ENCODE measurements at places on chromosomes 1 and 21.

GRCh38 chr1:66210635-66211244 is 323.2 kb upstream of the SGIP1 start:
- no peak for DNase-seq

DNA sequence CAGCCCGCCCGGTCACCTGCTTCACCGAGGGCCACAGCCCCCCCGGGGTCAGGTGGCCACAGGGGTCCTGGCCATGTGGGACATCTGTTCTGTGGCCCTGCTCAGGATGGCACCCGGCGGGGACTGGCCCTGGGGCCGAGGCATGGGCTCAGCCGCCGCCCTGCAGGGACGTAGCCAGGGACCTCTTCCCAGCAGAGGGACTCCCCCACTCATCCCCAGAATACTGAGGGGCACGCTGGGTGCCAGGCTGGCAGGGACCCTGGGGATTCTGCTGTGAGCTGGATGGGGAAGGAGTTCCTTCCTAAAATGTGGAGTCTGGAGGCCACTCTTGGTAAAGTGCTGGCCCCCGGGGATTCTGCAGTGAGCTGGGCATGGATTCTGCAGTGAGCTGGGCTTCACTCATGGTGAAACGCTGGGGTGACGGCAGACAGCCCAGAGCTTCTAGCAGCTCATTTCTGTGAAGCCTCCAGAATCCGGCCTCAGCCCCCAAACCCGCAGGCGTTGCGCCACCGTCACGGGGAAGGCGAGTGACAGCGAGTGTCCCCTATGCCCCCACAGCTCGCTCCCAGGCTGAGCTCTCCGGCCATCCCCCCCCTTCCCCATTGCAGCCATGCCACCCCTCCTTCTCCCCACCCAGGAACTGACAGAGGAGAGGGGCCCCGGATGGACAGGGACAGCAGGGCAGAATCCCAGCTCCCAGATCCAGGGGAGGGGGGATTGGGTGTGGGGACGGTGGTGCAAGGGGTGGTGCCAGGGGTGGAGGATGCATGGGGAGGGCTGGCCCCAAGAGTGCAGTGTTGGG is 1.4 kb downstream of the ITGB2 start:
- no peak for DNase-seq

GRCh38 chr1:33228935-33229487 is 27.3 kb upstream of the ZNF362 start:
- no peak for DNase-seq

GRCh38 chr1:48084826-48085225 is 87.6 kb upstream of the TRABD2B start:
- DNase-seq: no peak

DNA sequence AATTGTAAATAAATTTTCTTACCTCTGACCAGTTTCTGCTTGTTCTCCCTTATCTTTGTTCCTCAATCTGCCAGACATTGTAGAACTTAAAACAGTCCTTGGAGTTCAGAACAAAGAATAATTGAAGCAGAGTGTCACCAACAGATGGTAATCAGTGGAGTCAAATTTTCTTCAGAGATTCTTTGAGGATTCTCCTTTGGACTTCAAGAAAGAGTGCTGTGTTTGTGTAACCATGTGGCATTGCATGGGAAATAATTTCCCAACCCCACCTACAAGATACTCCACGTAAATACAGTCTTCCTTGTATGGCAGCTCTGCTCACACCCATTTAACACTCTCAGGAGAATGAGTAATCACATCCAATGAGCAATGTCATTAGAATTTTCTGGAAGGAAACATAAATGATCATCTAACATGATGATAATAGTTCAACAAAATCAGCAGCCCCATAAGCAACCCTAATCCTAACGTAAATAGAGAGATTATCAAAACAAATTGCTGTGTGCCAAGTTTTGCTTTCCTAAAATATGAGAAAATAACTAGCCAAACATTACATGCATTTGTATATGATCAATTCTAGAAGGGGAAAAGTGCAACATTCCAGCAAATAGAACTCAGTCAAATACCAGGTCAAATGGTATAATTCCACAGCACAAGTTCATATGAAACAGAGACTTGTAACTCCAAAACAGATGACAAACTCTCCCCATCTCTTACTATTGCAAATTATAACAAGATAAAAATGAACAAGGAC is 6.9 kb upstream of the DENND1B start:
- DNase-seq: no peak

DNA sequence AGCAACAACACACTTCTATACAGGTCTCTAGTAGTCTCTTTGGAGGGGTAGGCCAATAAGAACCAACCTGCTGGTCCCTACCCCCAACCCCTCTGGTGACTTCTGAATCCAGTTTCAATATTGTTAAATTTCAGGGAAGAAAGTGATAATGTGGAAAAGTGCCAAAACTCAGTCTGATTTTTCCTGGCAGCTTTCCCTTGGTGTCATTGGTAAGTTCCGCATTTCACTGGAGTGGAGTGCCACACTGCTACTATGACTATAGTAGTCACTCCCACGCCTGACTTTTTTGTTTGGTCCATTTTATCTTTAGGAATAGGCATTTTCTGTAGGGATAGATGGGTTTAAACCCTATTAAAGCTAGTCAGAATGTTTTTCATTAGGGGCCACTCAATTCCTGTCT is 5.7 kb upstream of the ARID1A start:
- no peak for DNase-seq

- no peak for DNase-seq
Measured at GRCh38 chr1:206100226-206100815, 16.9 kb downstream of the AVPR1B start.

DNA sequence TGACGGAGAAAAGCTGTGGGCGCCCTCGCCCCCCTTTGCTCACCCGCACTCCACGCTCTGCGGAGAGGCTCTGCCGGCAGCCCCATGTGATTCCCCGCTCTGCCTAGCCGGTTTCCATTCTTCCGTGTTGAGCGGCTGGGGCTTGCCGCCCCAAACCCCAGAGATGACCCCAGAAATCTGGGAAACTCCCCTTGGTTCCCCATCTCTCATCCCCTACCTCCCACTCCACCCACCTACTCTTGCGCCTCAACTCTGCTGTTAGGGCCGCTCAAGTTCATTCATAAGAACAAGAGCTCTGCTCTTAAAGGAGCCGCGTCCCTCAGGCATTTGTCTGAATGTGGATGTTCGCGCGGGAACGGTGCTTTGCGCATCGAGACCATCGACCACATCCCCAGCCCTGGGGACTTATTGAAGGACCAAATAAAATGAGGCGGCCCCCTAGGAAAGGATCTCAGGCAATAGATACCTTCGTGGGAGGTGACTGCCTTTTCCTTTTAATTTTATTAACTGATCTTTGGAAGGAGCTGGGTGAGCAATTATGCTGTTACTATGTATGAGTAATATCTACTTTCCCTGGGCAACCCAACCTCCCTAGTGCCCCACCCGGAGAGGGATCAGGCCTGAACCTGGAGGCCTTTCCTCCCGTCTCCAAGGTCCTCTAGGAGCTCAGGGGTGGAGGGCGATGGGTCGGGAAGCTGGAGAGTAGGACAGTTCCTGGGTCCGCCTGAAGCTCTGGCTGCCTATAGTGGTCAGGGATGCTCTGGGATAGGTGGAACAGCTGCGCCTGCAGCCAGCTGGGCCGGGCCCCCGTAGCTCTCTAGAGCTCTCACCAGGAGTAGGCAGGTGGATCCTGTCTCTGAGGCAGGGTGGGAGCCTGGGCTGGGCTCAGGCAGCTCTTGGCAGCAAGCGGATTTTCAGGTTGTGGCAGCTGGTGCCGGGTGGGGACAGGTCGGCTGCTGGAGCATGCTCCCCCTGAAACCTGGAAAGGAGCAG is 898 bp downstream of the MFSD2A start:
- DNase-seq: no peak

- no peak for DNase-seq
Measured at GRCh38 chr1:21383785-21384401, 56.0 kb upstream of the NBPF3 start.

- no peak for DNase-seq
Measured at GRCh38 chr1:208179961-208180409, 64.2 kb downstream of the PLXNA2 start.

DNA sequence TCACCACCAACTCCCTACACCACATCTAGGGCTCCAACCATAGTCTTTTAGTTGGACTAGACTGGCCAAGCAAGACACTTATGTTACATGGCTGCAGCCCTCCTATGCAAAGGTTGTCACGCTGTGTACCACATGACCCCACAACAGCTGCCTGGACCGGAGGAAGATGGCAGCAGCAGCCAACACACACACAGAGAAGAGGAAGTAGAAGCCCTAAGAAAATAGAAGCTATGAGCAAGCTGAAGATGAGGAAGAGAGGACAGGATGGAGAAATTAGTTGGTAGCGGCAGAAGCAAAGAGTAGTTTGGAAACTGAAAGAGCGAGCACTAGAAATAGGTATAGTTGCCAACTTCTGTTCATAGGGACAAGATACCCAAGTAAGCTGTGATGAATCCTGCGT is 60.8 kb upstream of the RALGPS2 start:
- DNase-seq: no peak

GRCh38 chr1:25780318-25781129 is 19.5 kb upstream of the SELENON start:
- no peak for DNase-seq

DNA sequence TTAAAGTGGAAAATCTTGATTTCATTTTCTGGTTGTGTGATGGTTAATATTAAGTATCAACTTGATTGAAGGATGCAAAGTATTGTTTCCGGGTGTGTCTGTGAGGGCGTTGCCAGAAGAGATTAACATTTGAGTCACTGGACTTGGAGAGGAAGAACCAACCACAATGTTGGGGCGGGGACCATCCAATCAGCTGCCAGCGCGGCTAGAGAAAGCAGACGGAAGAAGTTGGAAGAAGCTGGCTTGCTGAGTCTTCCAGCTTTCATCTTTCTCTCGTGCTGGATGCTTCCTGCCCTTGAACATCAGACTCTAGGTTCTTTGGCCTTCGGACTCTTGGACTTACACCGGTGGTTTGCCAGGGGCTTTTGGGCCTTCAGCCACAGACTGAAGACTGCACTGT is 832.6 kb upstream of the TMPRSS15 start:
- DNase-seq: no peak

DNA sequence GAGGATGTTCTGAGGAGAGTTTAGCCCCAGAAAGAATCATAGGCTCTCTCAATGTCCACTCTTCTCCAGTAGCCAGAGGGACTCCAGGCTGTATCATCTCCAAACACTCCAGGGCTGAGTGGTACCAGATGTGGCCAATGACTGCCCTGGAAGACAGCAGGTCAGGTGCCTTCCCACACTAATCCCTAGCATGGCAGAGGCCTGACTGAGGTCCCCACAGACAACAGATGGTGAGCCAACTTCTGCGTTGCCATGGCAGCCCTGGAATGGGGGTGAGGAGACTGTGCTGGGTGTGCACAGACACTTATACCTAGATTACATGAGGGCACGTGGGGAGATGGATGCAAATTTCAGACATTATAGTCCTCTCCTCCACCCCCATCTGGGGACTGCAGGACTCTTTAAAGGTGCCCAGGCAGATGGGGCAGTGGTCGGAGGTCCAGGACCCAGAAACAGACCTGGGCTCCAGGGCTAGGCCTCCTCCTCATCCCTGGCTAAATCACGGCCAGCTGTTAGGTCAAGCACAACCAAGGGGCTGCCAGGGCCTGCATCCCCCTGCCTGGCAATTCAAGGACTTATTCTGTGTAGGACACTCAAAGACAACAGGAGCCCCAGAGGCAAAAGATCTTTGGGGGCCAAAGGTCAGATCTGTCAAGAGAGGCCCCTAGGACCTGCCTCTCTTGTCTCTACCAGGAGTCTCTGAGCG is 42.9 kb downstream of the CAMK2N1 start:
- no peak for DNase-seq

- no peak for DNase-seq
Measured at GRCh38 chr21:42429856-42430255, 26.2 kb downstream of the UBASH3A start.

DNA sequence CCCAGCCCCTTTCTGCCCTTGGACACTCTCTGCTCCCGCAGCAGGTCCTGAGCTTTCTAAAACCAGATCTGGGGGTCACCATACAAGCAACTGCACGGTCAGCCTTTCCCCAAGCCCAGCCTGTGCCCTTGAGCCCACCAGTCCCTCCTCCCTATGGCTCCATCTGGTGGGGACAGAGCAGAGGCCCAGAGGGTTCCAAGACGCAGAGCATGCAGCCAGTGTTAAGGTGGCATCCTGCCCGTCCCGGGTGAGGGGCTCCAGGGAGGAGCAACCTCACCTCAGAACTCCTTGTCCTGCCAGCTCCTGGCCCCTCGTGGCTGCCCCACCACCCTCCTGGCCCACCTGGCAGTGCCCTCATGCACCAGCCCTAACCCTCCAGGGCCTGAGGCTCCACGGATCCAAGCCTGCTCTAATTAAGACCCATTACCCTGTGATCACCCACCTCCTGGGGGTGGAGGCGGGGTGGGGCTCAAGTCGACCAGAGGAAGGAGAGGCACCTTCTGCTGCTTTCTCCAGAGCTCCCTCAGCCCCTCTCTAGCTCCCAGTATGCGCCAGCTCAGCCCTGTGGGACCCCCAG is 8.5 kb downstream of the CHD5 start:
- no peak for DNase-seq

GRCh38 chr1:118333601-118334210 is 148.7 kb upstream of the SPAG17 start:
- no peak for DNase-seq

GRCh38 chr1:30083800-30084464 is 639.5 kb downstream of the MATN1 start:
- DNase-seq: no peak

DNA sequence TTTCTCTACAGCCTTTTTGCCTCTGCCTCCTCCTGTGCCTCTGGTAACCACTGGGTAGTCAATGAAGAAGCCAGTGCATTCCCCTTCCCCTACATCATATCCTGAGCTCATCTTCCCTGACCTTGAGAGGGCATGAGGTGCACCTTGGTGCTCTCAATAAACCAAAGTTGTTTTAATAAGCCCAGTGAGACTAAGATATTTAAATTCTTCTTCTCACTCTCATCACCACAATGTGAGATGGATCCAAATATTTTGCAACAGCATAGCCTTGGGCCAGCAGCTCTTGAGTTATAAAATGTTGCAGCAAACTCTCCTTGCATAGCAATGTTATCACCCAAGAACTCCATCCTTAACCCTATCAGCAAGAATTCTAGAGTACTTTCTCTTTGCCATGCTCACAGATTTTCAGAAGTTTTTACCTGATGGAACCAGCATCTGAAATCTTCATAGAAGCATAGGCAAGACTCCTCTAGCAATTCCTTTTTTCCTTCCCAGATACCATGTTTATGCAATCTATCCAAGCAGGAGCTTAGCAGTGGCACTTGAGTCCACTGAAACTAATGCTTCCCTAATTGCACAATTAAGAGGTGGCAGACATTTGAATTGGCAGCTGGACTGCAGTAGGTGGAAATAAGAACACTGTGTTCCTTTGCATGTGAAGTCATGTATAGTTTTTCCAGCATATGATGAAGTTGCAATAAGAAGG is 36.8 kb downstream of the CDC7 start:
- DNase-seq: no peak

DNA sequence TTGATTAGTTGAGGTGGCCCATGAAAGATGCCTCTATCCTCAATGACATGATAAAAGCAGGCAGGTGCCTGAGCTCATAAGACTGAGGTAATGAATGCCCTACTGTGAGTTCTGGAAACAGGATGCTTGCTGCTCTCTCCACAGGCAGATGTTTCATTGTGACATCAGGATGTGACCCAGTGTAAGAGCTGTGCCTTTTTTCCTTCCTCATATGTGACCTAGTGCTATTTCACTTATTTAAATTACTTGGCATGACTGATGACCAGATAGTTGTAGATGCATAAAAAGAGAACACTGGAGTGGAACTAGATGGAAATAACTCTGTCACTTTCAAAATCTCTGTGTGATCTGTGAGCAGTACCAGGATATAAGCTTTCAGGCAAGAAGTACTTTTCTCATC is 31.9 kb downstream of the KIF14 start:
- DNase-seq: no peak

- no peak for DNase-seq
Measured at GRCh38 chr21:43273708-43274021, 104.9 kb downstream of the CRYAA start.

- DNase-seq: no peak
Measured at GRCh38 chr1:114314098-114314497, 160.4 kb upstream of the SYT6 start.
